ENCODE measurements at places on chromosomes 4 and X.

- DNase-seq: no peak
Measured at GRCh38 chrX:124467202-124467601, 120.8 kb downstream of the SH2D1A start.

GRCh38 chr4:91114386-91114785, 987.2 kb downstream of the CCSER1 start:
- no peak for DNase-seq

GRCh38 chrX:123975180-123975579, 13.7 kb downstream of the STAG2 start:
- DNase-seq: no peak

- DNase-seq: no peak
Measured at GRCh38 chr4:76614589-76614988, 179.6 kb downstream of the SHROOM3 start.

DNA sequence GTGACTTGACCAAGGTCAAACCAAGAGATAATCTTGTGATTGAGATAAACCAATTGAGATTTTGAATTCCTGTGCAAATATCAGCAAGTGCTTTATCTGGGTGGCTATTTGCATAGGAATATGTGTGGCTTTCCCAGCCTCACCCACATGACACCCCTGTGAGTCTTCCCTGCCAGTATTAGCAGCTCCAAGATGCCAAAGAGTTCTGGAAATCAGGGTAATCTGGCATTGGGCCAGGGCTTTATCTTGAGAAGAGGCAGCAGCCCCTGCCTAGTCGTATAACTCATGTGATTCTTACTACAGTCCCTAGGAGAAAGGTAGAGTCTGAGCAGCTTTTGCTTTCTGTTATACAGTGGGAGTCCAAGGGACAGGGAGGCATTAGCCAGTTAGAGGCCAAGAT, 87.7 kb downstream of the RLIM start:
- no peak for DNase-seq

DNA sequence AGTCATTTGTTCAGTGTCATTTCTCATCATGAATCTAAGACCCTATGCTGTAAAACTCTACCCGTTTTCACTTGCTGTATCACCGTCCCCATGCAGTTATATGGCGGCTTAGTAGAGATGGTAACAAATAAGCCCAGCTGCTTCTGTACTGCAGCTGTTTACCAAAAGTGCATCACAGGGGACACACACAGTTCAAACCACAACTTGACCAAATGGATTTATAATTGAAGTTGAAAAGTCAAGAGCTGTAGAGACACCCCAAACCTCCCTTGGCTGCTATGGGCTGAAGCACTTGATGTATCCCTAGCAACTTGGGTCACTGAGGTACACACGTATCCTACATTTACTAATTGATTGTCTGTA, 219.0 kb upstream of the FGF13 start:
- DNase-seq: no peak

GRCh38 chr4:188783606-188784160, 644.4 kb downstream of the TRIML1 start:
- DNase-seq: no peak

DNA sequence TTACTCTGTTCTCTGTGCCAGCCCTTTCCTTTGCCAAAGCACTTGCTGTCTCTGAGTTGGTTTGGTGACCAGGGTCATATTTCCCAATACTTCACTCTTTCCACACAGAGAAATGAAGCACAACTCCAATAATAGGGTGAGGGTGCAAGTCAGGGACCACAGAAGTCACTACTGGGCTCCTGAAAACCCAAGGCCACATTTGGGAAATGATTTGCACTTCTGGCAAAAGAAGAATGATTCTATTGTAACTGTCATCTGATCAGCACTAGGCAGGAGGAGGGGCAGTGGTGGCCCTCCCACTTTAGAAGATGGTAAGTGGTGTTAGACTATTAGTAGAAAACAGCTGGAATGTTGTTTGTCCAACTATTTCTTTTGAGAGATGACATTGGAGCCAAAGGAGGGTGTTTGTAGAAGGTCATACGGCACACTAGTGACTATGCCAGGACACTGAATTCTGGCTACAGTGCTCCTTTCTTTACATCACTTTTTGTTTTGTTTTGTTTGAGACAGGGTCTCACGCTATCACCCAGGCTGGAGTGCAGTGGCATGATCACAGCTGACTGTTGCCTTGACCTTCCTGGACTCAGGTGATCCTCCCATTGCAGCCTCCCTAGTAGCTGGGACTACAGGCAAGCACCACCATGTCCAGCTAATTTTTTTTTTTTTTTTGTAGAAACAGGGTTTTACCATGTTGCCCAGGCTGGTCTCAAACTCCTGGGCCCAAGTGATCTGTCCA, 10.8 kb upstream of the HADH start:
- DNase-seq: no peak

GRCh38 chr4:7431696-7432530, 2.8 kb downstream of the PSAPL1 start:
- DNase-seq: no peak

DNA sequence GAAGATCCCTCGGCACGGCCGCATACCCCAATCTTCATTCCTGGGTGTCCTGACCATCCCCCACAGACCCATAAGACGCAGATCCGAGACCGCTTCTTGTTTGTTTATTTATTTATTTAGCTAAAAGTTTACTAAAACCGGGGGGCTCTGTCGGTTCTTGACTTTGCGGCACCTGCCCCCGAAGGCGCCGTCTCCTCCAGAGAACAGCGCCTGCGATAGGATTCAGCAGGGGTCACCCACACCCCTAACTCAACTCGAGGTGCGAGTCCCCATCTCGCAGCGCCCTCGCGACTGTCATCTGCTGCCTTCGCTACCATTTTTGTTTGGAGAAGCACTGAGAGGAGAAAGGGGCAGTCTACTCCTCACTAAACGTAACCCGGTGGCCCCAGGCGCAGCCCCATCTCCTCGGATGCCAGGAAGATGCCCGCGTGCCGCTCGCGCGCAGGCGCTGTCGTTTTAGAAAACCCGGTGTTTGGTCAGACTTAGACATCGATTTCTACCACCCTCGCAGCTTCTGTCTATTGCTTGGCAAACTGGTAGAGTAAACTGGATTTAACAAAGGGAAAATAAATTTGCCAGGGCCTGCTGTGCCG, 18.9 kb upstream of the GPR101 start:
- DNase-seq: no peak

- no peak for DNase-seq
Measured at GRCh38 chr4:181863856-181864255, 379.3 kb upstream of the TENM3 start.

GRCh38 chr4:132097041-132097440, 1052.1 kb upstream of the PCDH10 start:
- DNase-seq: no peak

DNA sequence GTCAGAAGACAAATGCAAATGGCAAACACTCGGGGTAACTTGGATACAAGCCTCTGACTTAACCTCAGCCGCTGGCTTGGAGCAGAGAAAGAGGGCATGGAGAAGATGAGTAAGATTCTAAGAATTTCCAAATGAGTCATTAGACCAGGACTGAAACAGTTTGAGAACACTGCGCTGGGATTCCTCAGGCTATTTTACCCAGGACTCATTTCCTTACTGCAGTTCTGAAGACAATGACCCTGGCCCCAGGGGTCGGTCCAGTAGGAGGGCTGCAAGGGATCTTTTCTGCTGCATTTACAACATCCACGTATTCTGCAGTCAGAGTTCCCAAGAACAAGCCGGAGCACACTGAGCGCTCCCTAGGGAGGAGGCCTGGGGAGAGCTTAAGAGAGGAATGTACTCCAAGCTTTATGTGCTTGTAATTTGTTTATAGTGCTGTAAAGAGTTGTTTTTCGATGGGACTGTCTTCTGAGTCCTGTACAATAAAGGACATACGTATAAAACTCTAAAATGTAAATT, 27.3 kb upstream of the SORBS2 start:
- no peak for DNase-seq
